Activated CD4-positive, alpha-beta memory T cell treated with anti-CD3 and anti-CD28 coated beads for 36 hours (primary cell): ENCODE measurements at places on chromosomes 2 and 18. TPM values are rescaled to one million over a fixed set of nuclear protein-coding genes. Genes with fewer than 3 reads are reported as not detected.

DNA sequence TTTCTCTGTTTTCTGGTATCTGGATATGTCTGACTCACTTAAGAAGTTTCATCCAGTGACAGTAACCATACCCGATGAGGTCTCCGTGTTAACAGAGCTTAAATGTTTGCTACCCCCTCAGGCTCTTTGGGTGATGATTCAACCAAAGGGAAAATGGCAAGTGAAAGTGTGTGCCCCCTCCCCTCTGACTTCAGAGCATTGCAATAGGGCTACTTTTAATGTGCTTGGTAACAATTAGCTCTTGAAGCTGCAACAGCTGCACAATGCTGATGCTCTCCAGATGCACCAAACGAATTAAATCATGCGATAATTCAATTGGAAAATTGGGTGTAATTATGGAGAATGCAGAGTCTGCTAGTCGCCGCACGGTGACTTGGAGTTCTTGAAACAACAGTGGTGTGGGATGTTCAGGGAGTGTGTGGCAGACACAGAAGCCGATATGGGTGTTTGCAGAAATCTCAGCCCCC is 270.7 kb downstream of the ALK start:
- no peak for DNase-seq

- DNase-seq = no peak
Measured at GRCh38 chr18:21064347-21064746, 47.3 kb downstream of the ROCK1 start.

GRCh38 chr2:20447437-20448245 is 767 bp downstream of the RHOB start:
- peak; percentile 35 for DNase-seq

DNA sequence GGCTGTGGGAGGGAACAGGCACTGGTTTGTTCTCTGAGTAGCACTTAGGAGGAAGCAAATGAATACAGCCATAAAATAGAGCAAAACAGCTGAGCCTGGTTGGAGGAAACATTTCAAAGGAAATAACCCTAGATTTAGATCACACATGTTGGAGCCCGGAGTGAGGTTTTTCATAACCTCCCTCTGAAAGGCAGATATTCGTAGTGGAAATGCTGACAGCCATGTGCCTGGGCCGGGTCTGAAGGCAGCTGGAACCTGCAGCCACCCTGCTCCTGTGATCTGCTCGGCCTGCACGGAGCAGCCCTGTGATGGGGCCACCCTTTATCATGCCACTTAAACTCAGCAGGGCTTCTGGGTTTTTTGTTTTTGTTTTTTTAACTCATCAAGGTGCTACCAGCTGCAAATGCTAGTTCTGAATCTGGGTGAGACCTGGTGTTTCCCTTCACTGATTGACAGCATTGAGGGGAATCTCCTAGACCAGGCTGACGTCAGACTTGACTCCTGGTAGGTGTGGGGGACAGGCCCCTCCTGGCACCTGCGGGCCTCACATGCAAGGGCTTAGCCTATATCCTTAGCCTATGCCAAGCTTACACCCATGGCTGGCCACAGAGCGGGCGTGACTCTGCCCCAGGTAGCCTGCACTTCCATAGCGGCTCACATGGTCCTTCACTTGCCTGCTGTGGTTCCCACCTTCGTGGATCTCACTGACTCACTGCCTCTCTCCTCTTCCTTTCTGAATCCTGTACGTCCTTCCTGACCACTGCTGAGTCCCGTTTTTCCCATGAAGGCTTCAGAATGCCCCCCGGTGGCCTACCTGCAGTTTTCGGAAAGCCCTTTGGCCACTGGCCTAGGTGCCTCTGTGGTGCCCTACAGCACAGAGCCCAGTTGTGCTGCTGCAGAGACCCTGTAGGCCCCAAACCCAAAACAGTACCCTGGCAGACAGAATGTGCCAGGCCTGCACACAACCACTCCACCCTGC is 217.3 kb downstream of the SEPTIN10 start:
- DNase-seq = peak; percentile 11

MFSD6 gene
- total RNA-seq = 34.1 TPM

DNA sequence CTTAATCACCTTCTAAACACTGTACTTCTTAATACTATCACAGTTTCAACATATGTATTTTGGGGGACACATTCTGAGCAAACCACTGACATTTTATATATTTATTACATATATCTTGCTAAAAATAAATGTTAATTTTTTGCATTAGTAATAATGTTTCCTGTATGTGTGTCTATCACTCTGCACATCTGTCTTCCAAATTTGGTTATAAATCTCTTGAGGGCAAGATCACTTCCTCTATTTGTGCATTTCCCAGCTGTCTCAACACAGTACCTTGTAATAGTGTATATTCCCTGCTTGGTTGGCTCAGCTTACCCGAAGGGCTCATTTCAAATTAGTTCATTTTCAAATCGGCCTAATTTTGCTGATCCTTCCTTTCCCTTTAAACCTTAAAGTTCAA is 617.1 kb upstream of the GYPC start:
- DNase-seq = no peak

MDH1B gene
- 0.74 TPM for total RNA-seq

DNA sequence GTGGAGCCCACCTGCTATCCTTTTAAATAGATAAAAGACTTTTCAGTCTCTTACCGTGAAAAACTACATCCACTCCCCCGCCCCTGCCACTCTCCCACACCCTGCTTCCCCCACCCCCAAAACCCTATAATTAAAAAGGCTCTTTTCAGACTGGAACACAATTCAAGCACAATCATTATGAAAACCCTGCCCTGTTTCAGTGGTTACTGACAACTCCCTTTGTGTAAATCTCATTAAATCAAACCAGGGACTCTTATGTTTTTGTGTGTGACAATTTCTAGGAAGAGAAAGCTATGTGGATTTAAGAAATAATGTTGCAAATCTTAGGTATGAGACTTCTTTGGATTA is 21.0 kb upstream of the ZNF532 start:
- DNase-seq = no peak

DNA sequence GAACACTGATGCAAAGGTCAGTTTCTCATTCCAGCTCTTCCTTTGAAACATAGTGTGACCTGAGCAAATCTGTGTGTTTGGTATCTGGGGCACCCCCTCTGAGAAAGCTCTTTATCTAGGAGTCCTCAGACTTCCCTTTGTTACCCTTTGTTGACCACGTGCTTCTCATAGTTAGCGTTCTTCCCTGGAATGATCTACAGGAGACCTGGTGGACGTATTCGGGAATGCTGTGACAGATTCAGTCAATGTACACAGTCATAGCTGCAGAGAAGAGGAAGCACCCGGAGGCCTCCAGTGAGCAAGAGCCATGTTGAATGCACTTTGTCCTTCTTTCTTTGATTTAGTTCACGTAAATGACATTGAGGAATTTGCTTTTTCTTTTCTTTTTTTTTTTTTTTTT is 10.7 kb upstream of the CHMP1B start:
- no peak for DNase-seq

GRCh38 chr2:68379184-68379708 is 14.2 kb downstream of the PLEK start:
- DNase-seq = peak; percentile 54

DNA sequence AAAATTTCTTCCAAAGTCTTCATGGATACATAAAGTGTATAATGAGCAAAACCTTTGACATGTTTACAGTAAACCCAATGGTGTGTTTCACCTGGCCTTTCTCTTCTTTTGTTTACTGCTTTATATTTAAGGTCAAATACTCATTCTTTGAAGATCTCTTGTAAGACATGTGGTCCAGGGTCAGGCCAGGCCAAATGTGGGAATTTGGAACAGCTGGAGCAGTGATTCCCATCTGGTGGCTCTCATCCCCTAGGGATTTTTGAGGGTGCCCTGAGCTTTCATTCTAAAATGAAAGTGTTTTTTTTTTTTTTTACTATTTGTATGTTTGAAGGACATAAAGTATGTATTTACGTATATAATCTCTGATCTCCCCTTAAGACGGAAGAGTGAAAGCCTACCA is 13.8 kb upstream of the MGAT5 start:
- DNase-seq = no peak

MREG gene
- total RNA-seq = 10.2 TPM

REG3A gene
- total RNA-seq = not detected

BARD1 gene
- total RNA-seq = 26.3 TPM

- no peak for DNase-seq
Measured at GRCh38 chr2:98127229-98127989, 40.4 kb downstream of the VWA3B start.

- DNase-seq = no peak
Measured at GRCh38 chr18:40055262-40055661, 1899.8 kb upstream of the PIK3C3 start.

- DNase-seq = peak; percentile 51
Measured at GRCh38 chr18:56727399-56727798, 76.2 kb downstream of the WDR7 start.

DNA sequence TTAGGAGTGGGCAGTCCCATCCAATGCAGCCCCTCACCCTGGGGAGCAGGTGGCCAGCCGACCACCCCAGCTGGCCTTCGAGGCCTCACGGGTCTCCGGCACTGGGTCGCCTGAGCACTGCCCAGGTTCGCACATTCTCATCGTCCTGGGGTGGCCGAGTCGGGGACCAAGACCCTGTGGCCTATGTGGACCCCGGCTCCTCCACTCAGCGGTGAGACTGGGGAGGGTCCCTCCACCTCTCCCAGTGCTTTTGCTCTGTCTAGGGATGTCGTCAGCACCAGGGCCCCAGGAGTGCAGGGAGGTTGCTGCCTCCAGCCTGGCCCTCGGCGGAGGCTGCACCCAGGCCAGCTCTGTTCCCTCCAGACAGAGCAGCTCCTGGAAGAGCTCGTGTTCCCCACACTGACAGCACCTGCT is 89.6 kb downstream of the TPO start:
- DNase-seq = no peak

DNA sequence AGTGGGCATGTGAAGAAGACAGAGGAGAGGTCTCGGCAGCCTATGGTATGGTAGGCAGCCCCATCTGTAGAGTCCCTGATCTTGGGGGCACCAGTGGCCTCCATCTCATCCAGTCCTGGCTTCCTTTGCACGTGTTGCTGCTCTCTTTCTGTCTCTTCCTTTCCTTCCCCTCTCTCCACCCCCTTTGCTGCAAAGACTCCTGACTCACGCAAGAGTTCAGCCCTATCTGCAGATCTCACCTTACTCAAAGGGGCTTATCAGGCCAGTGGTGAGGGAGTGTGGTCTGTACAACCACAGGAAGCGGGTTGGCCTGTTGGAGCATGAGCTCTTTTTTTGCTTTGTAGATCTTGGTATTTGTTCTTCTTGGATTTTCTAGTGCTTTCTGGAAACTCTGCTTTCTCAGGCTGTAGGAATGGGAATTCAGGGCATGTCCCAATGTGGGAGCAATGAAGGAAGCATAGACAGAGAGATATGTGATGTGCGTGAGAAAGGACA is 14.6 kb upstream of the NT5DC4 start:
- peak; percentile 89 for DNase-seq

DNA sequence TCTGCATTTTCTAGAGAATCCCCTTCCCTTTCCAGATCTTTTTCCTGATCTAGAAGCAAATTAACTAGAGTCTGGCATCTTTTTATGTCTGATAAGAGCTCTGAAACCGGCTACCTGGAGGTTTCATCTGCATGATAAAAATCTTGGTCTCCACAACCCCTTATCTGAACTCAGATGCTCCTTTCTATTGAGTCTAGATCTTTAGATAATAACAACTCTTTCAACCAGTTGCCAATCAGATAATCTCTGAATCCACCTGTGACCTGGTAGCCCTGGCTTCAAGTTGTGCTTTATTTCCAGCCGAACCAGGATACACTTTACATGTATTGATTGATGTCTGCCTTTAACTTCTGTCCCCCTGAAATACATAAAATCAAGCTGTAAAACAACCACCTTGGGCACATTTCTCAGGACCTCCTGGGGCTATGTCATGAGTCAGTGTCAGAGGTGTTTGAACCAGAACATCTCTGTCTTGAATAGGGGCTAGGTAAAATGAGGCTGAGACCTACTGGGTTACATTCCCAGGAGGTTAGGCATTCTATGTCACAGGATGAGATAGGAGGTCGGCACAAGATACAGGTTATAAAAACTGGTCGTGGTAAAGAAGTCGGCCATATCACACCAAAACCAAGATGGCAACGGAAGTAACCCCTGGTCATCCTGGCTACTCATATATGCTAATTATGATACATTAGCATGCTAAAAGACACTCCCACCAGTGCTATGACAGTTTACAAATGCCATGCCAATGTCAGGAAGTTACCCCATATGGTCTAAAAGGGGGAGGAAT is 20.8 kb downstream of the RALBP1 start:
- DNase-seq = no peak

DNA sequence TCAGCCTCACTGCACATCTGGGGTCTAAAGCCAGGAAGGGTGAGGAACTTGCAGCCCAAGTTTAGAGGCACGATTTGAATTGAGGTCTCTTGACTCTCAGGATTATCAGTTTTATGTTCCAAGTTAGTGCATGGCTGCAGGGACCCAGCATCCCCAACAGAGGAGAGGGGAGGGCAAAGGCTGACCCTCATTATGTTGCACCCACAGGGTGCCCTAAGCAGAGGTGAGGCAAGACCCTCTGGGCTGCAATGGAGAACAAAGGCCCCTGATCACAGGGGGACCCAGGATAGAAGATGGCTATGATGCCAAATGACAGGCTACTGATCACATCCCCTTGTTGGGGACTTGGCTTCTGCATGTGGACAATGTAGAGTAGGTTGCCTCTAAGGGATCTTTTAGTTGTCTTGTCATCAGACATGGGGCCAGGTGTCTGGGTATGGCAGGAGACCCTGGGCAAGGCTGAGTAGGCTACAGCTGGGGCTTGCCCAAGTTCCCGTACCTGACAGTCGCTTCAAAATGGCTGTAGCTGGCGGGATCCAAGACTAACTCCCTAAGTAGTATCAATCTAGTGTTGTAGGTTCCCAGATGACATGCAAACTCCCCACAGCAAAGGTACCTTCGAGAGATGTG is 4.5 kb upstream of the GDF7 start:
- no peak for DNase-seq

DNA sequence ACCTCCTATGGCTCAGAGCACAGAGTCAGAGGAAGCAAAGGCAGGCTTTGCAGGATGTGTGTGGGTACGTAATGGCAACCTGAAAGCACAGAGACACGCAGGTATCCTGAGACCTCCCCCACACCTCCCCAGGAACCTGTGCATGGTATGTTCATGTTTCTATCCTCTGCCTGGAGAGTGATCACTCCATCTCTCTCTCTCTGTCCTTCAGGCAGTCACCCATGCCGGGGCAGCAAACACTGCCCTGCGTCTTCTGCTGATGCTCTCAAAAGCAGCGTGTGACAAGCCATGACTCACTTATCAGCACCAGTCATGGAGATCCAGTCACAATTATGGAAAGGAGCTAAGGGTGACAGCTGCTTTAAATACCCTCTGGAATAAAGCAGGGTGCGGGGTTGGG is 52.7 kb downstream of the PDCL3 start:
- no peak for DNase-seq

- no peak for DNase-seq
Measured at GRCh38 chr18:52310651-52311050, 29.3 kb upstream of the DCC start.

DNA sequence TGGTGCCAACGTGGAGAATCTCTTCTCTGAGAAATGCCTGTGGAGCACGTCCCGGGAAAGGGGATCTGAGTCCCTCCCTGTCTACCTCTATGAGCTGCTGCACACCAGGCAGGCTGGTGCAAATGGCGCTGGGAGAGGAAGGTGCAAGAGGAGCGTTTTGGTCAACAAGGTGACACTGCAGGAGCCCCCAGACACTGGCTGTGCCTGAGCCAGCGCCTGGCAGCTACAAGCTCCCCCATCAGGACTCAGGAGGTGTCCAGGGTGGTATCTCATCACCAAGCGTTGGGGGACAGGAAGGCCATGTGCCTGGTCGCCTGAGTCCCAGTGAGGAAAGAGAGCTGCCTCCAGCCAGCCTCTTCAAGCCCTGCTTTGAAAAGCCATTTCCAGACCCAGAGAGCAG is 173.4 kb downstream of the TNS1 start:
- DNase-seq = no peak

- DNase-seq = no peak
Measured at GRCh38 chr2:149661844-149662243, 74.3 kb upstream of the MMADHC start.

TCF23 gene
- total RNA-seq = not detected
